Ecto neural progenitor cell (in vitro differentiated cells): ENCODE measurements at places on chromosomes 3 and 15.

GRCh38 chr3:127588806-127589577 lies 1.5 kb downstream of the TPRA1 start:
- no peak for DNase-seq

GRCh38 chr15:76195506-76196268 lies 115.6 kb downstream of the ETFA start:
- no peak for DNase-seq

DNA sequence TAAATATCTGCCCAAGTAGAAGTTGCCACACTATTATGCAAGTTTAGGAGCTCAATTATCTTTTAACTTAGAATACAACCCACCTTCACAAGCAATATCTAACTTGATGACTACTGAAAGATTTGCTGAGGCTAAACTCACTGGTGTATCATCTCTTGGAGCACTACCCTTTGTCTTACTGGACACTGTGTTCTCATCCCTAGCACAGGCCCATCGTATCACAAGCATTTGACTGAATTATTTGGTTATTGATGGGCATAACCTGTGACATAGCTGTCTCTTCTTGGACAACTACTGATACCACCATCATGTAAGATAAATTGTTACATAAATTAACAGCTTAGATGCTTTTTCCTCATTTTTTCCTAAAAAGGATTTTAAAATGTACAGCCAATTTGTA lies 216.2 kb upstream of the THBS1 start:
- no peak for DNase-seq

DNA sequence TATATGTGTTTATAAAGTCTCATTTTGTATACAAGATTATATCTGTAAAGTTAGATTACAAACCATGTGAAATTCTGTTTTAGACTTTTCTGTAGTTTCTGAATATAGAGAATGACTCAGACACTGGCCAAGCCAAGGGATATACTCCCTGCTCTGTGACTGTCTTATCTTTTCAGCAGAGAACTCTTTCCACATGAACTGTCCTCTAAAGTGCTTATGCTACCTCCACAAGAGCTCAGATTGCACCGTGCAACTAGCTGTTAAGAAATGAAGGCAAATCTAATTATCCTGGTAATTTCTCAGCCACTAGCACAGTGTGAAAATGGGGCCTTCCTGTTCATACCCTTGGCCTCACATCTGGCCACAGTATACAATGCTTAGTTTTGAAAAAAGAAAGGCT lies 44.3 kb upstream of the CPNE4 start:
- no peak for DNase-seq

GRCh38 chr3:178255315-178255714 lies 280.9 kb upstream of the KCNMB2 start:
- no peak for DNase-seq

- no peak for DNase-seq
Observed at GRCh38 chr3:72961752-72962151, 34.9 kb upstream of the PPP4R2 start.

GRCh38 chr3:128145279-128145678 lies 8.0 kb upstream of the EEFSEC start:
- DNase-seq = no peak
